ENCODE measurements at places on chromosomes 3 and 15.

DNA sequence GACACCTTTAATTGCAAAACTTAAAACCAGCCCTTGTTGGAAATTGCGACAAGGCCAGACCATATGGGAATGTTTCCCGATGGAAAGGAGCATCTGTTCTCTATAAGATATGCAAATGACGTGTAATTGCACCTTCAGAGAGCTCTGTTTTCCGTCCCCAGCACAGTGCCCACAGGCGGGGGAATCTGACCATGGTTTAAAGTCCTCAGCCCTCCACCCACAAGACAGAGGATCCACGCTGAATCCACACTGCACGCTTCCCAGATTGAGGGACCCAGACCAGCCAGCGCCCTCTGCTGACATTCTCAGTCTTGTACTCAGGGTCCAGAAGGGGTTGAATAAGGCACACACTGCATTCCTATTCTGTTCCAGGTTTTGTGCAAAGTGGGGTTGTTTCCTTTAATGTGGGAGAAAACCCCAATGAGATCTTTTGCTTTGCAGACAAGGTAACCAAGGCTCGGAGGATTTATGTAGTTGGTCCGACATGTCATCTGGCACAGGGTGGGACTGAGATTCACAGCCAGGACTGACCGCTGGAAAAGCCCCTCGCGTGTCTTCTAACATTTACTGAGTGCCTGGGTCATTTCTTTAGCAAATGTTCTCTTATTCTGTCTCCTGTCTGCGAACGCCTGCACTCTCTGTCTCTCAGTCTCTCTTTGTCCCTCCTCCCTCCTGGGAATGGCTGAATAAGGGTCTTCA lies 36.8 kb upstream of the KLHL25 start:
- DNase-seq, result no peak

DNA sequence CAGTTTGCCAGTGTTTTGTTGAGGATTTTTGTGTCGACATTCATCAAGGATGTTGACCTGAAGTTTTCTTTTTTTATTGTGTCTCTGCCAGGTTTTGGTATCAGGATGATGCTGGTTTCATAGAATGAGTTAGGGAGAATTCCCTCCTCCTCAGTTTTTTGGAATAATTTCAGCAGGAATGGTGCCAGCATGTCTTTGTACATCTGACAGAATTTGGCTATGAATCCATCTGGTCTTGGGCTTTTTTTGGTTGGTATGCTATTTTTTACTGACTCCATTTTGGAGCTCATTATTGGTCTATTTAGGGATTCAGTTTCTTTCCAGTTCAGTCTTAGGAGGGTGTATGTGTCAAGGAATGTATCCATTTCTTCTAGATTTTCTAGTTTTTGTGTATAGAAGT lies 320.0 kb upstream of the PPP2R3A start:
- no peak for DNase-seq

- DNase-seq, result no peak
Measured at GRCh38 chr15:87986776-87987175, 269.8 kb downstream of the NTRK3 start.

DNA sequence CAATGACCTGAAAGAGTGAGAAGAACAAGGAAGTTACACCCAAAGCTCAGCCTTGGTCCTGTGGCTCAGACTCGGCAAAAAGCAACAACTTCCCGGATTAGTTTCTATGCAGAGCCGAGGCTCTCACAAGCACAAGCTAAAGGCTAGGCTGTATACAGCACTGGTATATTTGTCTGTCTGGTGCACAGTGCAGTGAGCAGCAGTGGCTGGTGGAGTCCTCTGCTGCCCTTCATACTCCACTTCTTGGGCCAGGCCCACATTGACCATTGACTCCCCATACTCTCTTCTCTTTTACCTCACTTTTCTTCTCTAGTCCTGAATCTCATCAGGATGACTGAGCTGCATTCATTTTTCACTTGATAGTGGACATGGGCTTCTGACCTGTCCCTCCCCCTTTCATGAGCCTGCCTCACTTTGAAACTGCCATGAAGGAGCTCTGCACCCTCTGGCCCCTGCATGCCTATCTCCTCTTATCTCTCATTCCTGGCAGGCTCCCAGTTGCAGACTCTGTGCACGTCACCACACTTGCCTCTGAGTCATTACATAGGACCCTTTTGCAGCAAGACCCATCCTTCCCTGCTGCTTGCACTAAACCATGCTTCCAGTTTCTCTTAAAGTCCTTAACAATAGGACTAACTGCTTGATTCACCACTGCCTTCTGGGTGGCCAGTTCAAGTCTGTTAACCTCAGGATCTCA lies 379.3 kb downstream of the NTRK3 start:
- no peak for DNase-seq

- no peak for DNase-seq
Measured at GRCh38 chr3:124759666-124760401, 29.6 kb downstream of the UMPS start.

DNA sequence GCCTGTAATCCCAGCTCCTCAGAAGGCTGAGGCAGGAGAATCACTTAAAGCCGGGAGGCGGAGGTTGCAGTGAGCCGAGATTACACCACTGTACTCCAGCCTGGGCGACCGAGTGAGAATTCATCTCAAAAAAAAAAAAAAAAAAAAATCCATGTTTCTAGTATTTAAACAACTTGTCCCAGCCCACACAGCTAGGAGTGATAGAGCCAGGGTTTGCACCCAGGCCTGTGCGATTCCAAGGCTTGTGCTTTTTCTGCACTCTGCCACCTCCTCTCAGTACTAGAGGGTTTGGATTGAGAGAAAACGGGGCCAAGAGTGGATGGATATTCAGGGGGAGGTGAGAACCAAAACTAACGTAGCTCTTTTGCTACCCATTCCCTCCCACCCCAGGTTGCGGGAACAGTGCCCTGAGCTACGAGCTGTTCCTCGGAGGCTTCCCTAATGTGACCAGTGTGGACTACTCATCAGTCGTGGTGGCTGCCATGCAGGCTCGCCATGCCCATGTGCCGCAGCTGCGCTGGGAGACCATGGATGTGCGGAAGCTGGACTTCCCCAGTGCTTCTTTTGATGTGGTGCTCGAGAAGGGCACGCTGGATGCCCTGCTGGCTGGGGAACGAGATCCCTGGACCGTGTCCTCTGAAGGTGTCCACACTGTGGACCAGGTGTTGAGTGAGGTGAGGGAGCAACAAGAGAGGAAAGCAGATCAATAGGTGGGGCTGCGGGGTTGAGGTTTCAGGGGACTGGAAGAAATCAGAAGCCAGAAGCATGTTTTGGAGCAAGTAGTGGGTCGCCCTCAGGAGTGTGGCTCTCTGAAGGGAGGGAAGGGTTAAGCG lies 4.1 kb downstream of the CAMK2N2 start:
- no peak for DNase-seq

DNA sequence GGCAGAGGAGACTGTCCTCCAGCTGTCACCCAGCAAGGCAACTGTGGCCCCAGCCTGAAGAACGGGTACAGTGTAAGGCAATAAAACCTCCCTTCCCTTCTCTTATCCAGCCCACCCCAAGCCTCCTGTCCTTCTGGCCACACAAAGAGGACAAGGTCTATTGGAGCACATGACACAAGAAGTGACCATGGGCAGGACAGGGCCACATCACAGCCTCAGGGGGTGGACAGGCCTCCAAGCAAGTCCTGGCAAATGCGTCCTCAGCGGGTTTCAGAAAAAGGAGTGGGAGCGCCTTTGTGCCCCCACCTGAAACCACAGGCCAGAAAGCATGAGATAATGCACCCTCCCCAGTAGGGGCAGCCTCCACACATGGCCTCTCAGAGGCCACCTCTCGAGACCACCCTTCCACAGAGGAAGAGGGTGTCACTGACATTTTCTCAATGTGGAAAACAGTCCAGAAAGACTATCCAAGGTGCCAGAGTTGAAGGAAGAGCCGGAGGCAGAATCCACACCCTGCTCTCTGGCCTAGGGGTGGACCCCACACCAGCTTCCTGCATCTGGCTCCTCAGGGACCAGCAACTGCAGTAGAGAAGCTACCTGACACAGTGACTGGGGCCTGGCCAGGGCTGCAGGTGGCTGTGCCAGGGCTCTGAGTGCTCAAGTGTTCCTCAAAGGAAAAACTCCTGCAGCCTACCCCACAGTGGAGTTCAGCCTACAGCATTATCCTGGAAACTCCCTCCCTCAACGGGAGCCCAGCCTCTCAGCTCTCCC lies 43.9 kb downstream of the CCDC12 start:
- no peak for DNase-seq

DNA sequence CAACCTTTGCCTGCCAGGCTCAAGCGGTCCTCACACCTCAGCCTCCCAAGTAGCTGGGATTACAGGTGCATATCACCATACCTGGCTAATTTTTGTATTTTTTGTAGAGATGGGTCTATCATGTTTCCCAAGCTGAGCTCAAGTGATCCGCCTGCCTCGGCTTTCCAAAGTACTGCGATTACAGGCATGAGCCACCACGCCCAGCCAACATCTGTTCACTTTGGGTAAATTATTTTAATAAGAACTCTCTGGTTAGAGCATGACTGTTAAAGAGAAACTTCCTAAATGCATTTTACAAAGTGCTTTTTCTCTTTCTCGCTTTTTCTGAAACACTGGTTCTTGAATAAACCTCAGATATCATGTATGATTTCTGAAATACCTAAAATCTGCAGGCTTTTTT lies 172.5 kb downstream of the PTPRG start:
- DNase-seq, result no peak

DNA sequence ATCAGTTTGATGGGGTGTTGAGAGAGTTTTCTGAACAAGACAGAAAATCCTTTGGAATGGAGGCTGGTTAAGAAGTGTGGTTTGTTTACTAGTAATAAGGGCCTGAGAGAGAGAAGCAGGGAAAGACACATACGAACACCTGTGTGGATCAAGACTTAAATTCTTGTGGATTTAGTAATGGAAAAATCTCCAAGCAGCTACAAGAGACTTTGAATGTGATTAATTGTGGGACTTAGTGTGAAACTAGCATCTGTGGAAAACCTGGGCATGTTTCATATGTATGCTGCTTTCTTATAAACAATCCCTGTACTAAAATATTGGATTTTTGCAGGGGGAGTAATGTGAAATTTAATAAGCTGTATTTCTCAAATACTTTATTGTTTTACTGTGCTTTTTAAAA lies 399.1 kb downstream of the SI start:
- DNase-seq, result no peak

- DNase-seq, result no peak
Measured at GRCh38 chr3:99678023-99678422, 39.6 kb downstream of the COL8A1 start.

DNA sequence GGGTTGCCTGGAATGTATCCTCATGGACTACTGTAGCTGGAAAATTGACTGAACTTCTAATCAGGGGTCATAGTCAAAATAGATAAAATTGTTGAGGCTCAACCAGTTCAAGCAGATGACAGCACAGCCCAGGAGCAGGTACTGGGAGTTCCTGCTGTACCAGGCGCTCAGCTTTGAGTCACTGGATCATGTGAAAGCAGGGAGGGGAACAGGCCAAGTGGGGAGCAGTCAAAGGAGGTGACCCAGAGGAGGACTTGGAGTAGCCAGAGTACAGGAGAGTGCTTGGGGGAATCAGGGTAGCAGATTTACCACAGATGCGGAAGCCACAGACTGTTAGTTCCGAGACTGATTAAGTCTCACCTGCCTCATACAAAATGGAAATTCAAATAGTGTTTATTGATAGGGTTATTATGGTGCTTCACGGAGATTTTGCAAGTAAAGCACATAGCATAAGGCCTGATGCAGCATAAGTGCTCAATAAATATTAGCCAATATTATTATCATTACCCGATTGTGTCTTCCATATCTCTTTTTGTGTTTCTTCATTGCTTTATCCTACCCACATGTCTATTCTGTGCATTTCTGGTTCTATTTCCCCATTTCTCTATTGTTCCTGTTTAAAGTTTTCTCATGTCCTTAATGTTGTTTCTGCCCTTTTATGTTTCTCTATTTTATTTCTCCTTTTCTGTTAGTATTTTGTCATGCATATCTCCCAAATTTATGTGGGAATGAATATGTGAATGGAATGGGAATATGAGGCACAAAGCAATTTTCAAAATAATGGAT lies 369.2 kb upstream of the MCTP2 start:
- no peak for DNase-seq

- no peak for DNase-seq
Measured at GRCh38 chr15:98904544-98904943, 103.0 kb downstream of the PGPEP1L start.

- DNase-seq, result no peak
Measured at GRCh38 chr3:101026244-101026643, 33.0 kb upstream of the ABI3BP start.

DNA sequence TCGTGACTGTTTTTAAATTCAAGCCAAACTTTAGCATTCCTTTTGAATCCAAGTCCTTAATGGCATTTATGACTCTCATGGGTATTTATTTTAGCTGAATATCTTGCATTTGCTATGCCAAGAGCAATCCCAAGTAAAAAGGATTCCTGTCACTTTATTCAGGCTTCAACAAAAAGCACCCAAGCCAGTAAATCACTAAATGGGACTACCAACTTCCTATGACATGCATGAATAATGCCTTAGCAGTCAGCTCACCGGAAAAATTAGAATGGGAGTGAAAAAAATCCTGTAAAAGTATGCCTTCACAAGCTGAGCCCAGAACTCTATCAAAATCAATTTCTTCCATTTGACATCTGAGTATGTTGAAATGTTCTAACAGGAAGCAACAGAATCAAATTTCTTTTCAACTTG lies 1297.9 kb downstream of the ROBO2 start:
- no peak for DNase-seq

All from activated CD4-positive, CD25-positive, alpha-beta regulatory T cell treated with anti-CD3 and anti-CD28 coated beads, Interleukin-2, amount 50 U/mL, for 16 hours (primary cell).